ENCODE measurements at places on chromosomes 12 and 14. TPM values are rescaled to one million over a fixed set of nuclear protein-coding genes. Genes with fewer than 3 reads are reported as not detected.

The TMEM121 gene
- total RNA-seq = 4.5 TPM

DNA sequence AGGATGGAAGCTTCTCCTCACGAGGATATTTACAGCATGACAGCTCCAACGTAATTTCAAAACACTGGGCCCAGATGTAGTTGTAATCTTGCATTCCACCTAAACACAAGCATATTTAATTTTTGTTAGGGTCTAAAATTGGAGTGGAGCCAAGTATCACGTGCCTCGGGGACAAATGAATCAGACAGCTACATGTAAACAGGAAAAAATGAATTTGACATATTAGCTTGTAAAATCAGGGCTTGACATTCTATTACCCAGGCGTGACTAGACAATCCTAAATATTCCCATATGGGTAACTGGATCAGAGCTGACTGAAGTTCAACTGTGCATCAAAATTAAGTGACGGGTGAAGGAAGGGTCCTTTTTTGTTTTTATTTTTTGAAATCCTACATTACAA, 59.0 kb downstream of the MDM2 start:
- DNase-seq = no peak
- no peaks in the 10 kb centered on the region for H3K4me1 ChIP-seq
- H3K4me3 ChIP-seq = no peak overlapping the region
- no peaks in the 10 kb centered on the region for H3K36me3 ChIP-seq
- H3K27me3 ChIP-seq = no peaks in the 10 kb centered on the region
- no peak overlapping the region for H3K27ac ChIP-seq

DNA sequence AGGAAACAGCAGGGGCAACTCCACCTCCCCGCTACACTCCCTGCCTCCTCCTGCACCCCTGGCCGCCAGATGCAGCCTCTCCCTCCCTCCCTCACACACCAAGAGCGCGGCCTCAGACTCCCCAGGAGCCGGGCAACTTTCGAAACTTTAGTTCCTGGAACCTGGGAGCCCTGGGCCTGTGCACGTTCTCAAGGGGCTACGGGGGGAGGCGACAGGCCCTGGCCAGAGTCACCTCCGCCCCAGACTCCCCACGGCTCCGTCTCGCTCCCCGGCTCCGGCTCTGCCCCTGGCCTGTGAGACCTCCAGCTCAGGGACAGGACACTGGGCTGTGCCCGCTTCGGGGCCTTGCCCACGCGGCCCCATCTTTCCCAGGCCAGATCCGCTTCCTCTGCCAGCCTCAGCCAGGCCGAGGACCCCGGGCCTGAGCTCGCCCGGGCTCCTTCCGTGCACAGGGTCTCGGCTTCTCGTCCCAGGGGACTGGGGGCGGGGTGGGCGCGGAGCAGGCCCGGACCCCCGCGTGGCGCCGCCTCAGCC, 5.5 kb downstream of the AMN start:
- H3K27me3 ChIP-seq = peaks cover 25% of the 10 kb centered on the region
- no peak overlapping the region for H3K4me3 ChIP-seq

DNA sequence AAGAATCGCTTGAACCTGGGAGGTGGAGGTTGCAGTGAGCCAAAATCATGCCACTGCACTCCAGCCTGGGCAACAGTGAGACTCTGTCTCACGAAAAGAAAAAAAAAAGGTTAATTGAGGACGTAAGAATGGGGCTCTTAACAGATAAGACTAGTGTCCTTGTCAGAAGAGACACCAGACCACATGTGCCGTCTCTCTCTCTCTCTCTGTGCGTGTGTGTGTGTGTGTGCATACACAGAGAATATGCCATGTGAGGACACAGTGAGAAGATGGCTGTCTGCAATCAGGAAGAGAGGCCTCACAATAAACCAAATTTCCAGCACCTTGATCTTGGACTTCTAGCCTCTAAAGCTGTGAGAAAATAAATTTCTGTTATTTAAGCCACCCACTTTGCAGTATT, 11.7 kb upstream of the ERC1 start:
- H3K27me3 ChIP-seq = no peaks in the 10 kb centered on the region
- H3K36me3 ChIP-seq = no peaks in the 10 kb centered on the region
- no peaks in the 10 kb centered on the region for H3K4me1 ChIP-seq
- H3K4me3 ChIP-seq = no peak overlapping the region
- no peak overlapping the region for H3K27ac ChIP-seq
- DNase-seq = peak; percentile 43

GRCh38 chr14:65915125-65915524, 502.6 kb downstream of the FUT8 start:
- H3K4me3 ChIP-seq = no peak overlapping the region
- no peaks in the 10 kb centered on the region for H3K27me3 ChIP-seq
- no peak overlapping the region for H3K27ac ChIP-seq
- DNase-seq = no peak
- no peaks in the 10 kb centered on the region for H3K36me3 ChIP-seq

DNA sequence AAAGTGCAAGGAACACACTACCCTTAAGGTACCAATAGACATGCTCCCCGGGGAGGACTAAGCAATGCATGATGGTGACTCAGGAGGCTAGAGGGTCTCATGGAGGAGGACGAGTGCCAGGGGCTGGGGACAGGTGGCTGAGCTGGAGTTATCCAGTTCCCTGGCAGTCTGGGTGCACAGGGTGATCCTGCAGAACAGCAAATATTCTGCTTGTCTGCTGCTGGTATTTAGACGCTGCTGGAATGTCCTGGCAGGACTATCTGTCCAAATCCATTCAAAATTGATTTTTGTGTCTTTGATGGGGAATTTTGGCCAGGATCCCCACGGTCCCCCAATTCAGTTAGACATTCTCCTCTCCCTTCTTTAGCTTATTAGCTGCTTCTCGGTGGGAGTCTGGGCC, 138.7 kb downstream of the C12orf75 start:
- H3K4me3 ChIP-seq = no peak overlapping the region
- no peaks in the 10 kb centered on the region for H3K36me3 ChIP-seq
- no peak overlapping the region for H3K27ac ChIP-seq
- H3K4me1 ChIP-seq = no peaks in the 10 kb centered on the region
- H3K27me3 ChIP-seq = no peaks in the 10 kb centered on the region

- no peak overlapping the region for H3K27ac ChIP-seq
- no peak overlapping the region for H3K4me3 ChIP-seq
- no peaks in the 10 kb centered on the region for H3K4me1 ChIP-seq
- DNase-seq = no peak
- H3K36me3 ChIP-seq = no peaks in the 10 kb centered on the region
These were observed 80.9 kb downstream of the SLC4A8 start for GRCh38 chr12:51505360-51506105.

- no peaks in the 10 kb centered on the region for H3K27me3 ChIP-seq
- H3K36me3 ChIP-seq = no peaks in the 10 kb centered on the region
- no peaks in the 10 kb centered on the region for H3K4me1 ChIP-seq
- no peak overlapping the region for H3K4me3 ChIP-seq
- no peak overlapping the region for H3K27ac ChIP-seq
These were observed 62.0 kb downstream of the CATSPERB start for GRCh38 chr14:91669867-91670266.

Data from adrenal gland (tissue), 19 donors.